Stimulated activated CD8-positive, alpha-beta memory T cell treated with anti-CD3 and anti-CD28 coated beads, Interleukin-7, amount 100 ng/mL, for 24 hours (primary cell): ENCODE measurements at places on chromosomes 1 and 21.

DNA sequence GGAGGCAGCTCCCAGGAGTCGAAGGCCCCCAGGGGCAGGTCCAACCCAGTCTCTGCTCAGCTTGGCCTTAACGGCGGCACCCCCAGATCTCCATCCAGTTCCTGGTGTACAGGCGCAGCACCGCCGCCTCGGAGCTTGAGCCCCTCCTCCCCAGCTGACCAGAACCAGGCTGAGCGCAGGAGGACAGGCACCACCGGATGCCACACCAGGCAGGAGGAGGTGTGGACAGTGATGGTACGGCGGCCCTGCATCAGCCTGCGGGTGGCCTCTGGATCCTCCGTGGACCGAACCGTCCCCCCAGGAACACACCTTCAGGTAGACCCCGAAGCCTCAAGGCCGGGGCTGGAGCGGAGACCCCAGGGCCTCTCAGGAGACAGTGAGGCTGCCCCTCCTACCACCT lies 16.4 kb downstream of the SLC66A1 start:
- no peak for DNase-seq

DNA sequence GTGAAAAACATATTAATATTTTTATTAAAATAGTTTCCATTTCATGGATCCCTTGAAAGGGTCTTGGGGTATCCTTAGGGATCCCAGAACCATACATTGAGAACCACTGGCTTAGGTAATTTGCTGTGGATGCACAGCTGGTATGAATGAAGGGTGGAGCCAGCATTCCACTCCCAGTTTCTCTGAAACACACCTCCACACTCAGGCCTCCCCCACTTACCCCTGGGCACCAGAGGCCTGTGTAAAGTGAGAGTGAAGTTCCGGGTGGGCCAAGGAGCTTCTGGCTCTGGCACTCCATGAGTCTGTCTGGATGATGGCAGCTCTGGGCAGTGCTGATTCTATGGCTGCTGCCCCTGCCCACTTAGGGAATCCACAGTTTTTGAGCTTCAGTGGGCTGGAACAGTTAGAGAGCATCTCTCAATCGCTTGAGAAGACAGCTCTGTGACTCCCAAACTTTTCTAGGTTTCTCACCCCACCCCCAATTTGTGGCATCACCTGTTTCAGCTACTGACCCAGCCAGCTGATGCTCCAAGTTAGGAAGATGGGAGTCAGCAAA lies 57.8 kb upstream of the CD1D start:
- DNase-seq, result no peak

- no peak for DNase-seq
These were observed 34.5 kb upstream of the MAP1LC3C start for GRCh38 chr1:242033447-242033846.

GRCh38 chr1:180674603-180675530 lies 43.0 kb downstream of the XPR1 start:
- no peak for DNase-seq

GRCh38 chr1:200228486-200228885 lies 181.3 kb downstream of the ZNF281 start:
- no peak for DNase-seq

- DNase-seq, result no peak
These were observed 24.9 kb upstream of the SARS1 start for GRCh38 chr1:109188781-109189180.

DNA sequence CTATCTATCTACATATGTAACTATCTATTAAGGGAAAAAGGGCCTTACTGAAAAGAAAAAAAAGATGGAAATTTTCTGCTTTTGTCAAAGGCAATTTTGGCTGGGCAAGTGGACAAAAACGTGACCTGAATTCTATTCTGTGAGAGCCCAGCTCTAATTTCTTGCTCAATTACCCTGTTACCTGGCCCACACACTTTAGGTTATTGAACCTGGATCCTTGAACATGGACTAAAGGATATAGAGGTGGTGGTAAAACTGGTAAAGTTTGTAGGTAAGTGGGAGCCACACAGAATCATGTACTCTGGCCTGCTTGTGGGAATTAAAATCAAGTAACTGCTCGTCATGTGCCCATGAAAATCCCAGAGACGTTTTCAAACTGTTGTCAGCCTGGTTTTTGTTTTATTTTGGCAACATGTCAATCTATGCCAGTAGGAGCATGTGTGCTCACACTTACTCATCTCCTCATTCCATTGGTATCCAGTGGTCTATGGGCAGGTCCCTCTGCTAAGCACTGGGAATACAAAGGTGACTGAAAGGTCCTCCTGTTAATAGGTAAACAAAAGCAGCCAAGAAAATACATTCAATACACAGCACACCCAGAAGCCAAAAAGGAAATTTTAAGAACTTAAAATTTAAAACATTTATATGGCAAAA lies 113.7 kb upstream of the WARS2 start:
- DNase-seq, result no peak

DNA sequence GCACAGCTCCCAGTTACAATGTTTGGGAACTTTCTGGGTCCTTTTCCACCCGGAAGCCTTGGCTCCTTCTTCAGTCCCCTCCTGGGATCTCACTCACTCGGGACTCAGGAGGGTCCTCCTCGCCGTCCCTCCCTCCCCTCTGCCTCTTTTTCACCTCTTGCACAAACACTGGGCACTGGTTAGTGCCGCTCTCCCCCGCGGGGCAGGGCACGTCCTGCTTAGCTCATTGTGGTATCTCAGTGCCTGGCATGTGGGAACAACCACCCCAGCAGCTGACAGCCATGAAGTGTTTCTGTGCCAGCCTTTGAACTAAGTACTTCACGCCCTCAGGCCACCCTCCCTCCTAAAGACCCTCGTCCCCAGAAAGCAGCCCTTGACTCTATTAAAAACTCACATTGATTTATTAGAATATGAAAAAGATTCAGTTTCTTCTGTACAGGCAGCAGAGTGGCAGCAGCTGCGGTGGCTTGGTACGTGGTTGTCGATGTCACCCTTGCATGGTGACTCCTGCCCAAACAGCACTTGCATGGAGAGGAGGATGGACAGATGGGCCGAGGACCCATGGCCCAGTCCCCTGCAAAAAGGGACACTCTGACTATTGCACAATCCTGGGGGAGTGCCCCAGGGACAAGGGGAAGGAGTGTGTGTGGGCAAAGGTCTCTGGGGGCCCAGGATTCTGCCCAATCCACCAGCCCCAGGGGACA lies 56.3 kb downstream of the SLC9A1 start:
- no peak for DNase-seq

- no peak for DNase-seq
These were observed 678.7 kb downstream of the MATN1 start for GRCh38 chr1:30044656-30045144.

GRCh38 chr21:40950970-40951369 lies 104.0 kb upstream of the DSCAM start:
- no peak for DNase-seq

- no peak for DNase-seq
These were observed 277.3 kb downstream of the DNM3 start for GRCh38 chr1:172118618-172119017.

DNA sequence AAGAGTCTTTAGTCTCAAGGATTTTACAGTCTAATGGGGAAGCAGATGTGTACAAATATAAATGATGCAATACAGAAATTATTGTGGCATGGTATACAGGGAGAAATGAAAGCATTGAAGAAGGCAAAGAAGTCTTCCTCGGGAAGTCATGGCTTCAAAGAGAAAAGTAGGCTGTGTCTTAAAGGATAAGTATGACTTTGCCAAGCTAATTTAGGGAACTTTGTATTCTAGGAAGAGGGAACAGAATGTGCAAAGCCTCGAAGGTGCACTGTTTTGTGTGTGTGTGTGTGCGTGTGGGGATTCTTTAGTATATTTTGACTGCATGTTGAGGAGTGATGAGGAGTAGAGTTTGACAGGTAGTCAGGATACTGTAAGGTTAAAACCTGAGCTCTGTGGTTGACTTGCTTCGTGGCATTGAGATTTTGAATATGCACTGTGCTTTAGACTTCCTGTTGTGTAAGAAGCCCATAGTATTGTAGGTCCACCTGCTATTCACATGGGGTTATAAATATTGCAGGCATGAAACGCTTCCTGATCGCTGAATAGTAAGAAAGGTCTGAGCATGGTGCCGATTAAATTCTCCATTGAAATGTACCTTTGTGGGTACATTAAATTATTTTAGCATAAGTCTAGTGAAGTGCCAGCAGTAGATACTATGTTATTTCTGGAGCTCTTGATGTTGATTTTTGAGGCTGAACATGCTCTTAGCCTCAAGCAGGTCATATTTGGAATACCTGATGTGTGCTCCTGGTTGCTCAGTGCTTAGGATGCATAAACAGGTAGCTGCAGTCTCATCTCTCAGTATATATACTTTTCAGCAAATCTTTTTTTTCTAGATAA lies 8.0 kb downstream of the SMAP2 start:
- no peak for DNase-seq

DNA sequence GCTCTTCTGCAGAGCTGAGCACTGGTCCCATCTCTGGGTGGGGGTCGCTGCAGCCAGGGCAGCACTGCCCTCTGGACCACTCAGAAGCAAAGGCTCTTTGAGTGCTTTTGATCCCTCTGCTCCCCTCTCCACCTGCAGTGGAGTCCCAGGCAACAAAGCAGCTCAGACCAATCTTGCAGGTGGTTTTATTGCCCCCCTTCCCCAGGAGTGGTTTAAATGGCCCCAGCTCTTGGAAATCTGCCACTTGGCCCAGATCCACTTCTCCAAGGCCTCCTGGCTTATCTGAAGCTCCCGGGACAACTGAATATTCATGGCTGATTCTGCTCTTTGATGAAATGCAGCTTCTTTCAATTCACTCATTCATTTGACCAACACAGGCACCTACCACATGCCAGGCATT lies 2.7 kb downstream of the STUM start:
- no peak for DNase-seq
